Right hindlimb (tissue), 1 donor: ENCODE measurements at places on chromosomes 12 and 14.
A peak's percentile ranks its signal among the peaks of the same experiment; 100 is the strongest.

DNA sequence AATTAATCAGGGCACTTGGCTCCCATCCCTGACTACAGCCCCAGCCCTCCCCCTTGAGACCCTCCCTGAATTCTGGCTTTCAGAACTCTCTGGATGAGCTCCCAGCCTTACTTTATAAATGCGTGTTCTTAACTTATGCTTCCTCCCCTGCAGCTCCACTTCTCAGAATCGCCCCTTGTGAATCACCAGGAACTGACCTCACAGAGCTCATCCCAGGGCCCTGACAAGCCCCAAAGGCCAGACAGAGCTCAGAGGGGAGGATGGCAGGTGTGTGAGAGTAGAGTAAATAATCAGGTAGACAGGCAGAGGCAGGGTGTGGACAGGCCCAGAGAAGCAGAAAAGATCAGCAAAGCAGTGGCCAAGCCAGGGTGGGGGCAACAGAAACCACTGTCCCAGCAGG, 68.2 kb upstream of the FOXN3 start:
- no peak for DNase-seq

- DNase-seq, result no peak
Observed at GRCh38 chr14:75213172-75213571, 36.8 kb upstream of the TMED10 start.

GRCh38 chr14:60649875-60650372, 647 bp upstream of the SIX1 start:
- peak; percentile 64 for DNase-seq

- no peak for DNase-seq
Observed at GRCh38 chr14:22008766-22009165, 335.1 kb upstream of the OR4E1 start.

DNA sequence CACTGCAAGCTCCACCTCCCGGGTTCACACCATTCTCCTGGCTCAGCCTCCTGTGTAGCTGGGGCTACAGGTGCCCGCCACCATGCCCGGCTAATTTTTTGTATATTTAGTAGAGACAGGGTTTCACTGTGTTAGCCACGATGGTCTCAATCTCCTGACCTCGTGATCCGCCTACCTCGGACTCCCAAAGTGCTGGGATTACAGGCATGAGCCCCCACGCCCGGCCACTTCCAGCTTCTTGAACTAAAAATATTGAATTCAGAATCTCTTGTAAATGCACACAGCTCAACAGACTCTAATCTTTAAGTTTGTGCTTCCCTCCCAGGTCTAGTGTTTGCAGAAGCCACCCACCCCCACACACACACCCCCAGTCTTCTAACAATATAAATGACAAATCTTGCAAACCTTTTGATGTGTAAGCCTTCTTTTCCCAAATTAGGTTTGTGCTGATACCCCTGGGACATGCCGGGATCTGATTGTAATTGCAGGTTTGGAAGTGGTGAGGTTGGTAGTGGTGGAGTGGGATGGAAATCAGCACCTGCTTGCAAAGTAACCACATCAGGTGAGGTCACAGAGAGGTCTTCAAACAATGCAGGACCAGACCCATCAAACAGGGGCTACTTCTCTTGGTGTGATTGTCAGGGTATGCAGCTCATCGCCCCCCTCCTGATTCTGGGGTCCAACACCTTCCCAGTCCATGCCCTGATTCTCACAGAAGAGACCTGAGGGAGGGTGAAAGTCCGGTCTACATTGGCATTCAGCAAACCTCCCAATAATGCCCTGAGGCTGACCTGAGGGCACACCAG, 51.4 kb upstream of the GPR132 start:
- no peak for DNase-seq

- DNase-seq, result peak; percentile 63
Observed at GRCh38 chr14:60508707-60509437, at the start of gene SIX6. Gene SIX6, plus strand, starts transcription at chr14:60509146. Its CDS starts 253 bp downstream, at chr14:60509399.

GRCh38 chr12:108495054-108495453, 20.0 kb upstream of the FICD start:
- DNase-seq, result no peak
